ENCODE measurements at places on chromosomes 16 and 17. TPM values are rescaled to one million over a fixed set of nuclear protein-coding genes. Genes with fewer than 3 reads are reported as not detected.

GRCh38 chr16:17520561-17520960 lies 49.8 kb upstream of the XYLT1 start:
- DNase-seq: no peak

DNA sequence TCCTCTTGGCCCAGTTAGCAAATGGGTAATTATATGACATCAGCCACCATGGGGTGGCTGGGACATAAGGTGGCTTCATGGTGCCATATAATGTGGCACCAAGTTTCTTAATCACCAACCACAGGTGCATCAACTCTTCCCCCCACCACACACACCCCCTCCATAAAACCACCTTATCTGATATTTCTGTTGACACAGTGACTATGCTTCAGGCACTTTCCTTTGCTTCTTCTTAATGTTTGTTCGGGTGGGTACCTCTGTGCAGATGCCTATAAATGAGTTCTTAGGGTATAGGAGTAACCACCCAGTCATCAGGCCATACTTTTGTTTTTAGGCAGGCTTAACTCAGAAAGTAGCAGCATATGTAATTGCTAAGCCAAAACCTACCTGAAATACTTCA lies 29.5 kb downstream of the RNF43 start:
- peak; percentile 8 for DNase-seq

Gene MEOX1
- not detected for total RNA-seq

Gene CALB2
- total RNA-seq: 2.6 TPM

DNA sequence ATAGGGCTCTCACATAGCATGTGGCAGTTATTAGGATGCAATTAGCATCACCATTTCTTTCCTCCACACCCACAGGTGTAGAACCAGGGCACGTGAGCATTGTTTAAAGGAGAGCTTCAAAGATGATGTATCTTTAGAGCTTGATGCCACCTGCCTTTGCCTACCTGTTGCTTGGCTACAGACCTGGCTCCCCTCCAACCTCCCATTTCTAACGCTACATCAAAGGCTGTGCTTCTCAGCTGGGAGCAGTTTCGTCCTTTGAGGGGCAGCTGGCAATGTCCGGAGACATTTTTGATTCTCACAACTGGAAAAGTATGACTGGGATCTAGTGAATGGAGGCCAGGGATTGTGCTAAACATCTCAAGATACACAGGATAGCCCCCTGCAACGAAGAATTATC lies 78.5 kb upstream of the CLEC3A start:
- DNase-seq: no peak

DNA sequence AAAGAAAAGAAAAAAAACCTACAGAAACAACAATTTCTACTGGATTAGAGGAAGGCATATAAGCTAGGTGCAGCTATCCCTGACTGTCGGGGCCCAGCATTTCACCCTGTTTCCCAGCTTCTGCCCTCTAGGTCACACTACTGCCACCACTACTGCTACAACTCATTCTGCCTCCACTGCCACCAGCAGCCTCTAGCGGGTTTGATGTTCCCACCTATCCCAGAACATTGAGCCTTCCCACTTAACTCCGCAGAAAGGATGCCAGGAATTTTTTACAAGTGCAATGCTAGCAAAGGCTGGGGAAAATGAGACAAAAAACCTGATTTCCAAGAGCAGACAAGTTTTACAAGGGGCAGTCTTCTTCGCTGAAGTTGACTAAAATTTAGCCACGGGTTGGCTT lies 10.4 kb downstream of the ADCY9 start:
- no peak for DNase-seq

GRCh38 chr16:3836641-3837040 lies 43.9 kb downstream of the CREBBP start:
- no peak for DNase-seq

DNA sequence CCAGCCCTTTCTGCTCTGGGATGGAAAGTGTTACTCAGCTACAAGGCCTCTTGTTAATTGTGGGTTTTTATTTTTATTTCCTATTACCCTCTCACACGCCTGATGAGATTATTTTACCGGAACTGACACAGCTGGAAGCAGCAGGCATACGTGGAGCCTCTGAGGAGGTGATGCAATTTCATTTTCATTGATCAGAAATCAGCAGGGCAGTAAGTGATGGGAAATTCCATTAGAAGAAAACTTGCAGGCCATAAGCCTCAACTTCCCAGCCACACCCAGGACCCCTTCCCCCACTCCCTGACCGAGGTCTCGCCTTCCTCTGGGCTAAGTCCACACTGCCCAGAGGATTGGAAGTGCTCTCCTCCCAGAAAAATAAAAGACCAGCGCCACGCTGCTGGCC lies 69.7 kb downstream of the ZFHX3 start:
- no peak for DNase-seq

Measured in A172 (cell line).